Amniotic epithelial cell (primary cell): ENCODE measurements at places on chromosomes 5 and 9.

DNA sequence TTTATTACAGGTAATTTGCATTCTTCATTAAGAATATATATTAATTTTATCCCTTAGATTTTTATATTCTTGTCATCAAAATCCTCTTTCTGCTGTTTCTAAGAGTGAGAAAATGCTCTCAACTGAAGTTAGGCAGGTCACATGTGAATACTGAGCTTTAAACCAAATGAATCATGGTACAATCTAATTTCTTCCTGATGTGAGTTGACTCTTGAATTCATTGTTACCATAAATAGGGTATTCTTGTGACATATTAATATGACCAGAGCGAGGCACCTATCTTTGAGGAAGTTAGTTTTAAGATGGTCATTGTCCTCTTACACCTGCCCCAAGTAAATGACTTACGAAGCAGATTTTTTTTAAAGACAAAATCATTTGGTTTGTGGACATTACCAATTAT lies 17.4 kb downstream of the C9orf85 start:
- no peak for DNase-seq

- DNase-seq, result no peak
Observed at GRCh38 chr9:137658781-137659180, 40.0 kb downstream of the EHMT1 start.

GRCh38 chr5:170186156-170186555 lies 46.6 kb upstream of the C5orf58 start:
- no peak for DNase-seq

GRCh38 chr9:36037549-36038122 lies 923 bp downstream of the RECK start:
- peak; percentile 15 for DNase-seq

DNA sequence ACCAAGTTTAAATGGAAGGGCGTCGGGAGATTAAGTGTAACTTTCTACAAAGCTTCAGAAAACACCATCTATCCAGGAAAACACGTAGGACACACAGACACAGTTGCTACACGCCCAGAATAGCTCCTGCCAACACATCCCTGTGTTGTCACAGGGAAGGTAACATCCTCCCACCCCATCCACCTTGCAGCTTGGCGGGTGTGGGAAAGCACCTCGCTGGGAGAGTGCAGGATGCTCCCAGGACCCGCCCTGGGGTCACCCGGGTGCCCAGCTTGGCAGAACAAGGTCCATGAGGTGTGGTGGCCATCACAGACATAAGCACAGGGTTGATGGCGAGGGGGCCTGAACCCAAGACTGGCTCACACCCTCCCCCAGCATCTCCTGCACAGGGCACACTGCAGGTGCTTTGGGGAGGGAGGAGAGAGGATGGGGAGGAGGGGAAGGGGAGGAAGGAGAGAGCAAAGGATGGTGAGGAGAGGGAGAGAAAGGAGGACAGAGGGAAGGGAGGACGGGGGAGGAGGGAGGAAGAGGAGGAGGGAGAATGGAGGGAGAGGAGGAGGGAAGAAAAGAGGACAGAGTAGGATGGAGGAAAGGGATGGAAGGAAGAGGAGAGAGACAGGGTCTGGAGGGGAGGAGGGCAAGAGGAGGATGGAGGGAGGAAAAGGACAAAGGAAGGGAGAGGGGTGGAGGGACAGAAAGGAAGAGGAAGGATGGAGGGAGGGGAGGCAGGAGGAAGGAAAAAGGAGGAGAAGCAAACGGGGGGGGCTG lies 37.2 kb downstream of the GOLM1 start:
- DNase-seq, result no peak

DNA sequence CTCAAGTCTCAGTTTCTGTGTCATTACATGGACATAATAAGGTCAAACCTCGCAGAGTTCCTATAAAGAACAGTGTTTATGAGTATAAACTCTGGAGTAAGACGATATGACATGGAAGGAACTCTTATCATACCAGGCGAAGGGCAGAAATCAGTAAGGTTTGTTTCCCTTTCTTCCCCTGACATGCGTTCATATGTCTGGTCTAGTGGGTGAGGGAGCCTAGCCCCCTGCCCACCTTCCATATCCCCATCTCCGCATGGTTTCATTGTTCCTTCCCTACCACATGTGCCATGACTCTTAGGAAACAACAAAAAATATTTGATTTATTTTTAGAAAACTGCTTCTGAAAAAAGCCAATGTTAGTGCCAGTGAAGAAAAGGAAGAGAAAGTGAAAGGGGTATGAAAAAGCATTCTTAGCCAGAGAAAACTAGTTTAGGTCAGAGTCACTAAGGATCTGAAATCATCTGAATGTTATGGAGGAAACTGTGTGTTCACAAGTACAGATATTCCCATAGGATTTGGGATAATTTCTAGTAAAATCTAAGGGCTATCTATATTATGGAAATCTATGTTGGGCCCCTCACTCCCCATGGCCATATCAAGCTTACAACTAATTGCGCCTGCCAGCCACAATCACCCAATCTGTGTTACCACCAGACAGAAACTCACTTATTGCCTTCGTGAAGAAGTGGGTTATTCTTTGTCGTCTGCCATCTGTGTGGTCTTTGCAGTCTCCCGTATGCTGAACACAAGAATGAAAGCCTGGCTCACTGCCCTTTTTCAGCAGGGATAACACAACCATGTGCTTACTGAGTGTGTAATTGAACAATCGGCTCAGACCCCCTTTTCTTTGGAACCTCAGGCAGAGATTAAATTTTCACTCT lies 19.9 kb upstream of the HMHB1 start:
- no peak for DNase-seq

GRCh38 chr5:159083548-159084452 lies 15.9 kb downstream of the EBF1 start:
- DNase-seq, result no peak

DNA sequence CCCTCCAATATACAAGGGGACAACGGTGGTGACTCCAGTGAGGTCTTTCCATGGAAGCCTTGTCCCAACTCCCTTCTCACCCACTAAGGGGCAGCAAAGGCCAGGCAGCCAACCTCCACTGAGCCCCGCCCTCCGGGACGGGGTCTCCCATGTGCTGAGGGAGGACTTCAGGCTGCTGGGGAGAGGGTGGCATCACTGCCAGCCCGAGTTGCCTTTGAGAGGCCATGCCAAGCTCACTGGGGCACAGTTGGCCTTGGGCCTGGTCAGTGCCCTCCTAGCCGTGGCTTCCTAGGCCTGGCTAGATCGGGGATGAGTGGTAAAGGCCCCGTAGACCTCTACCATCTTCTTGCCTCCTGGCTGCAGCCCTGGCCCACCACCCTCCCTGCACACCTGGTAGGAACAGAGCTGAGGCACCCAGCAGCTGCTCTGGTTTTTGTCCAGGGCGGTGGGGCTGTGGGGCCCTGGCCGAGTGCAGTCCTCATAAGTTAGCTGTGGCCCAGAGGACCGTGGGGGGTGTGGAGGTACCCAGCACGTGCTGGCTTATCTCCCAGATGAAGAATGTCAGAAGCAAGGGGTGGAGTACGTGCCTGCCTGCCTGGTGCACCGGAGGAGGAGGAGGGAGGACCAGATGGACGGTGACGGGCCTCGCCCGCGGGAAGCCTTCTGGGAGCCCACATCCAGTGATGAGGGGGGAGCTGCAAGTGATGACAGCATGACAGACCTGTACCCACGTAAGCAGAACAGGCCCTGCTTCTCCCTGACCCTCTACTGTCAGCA lies 3.2 kb downstream of the SURF2 start:
- peak; percentile 35 for DNase-seq

DNA sequence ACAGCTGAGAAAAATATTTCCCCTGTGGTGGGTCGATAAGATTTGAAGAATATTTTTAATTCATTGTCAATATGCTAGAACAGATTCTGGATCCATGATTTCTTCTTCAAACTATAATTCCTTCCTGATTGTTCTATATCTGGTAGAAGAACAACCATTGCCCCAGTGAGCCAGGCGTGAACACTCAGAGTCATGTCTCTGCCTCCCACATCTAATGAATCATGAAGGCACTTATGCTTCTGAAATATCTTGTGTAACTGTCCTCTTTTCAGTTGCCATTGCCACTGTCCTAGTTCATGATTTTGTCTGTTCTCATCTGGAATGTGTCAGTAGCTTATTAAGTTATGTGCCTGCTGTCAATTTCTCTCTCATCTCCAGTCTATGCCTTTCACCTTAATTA lies 40.0 kb downstream of the GABRG2 start:
- DNase-seq, result no peak

GRCh38 chr5:98443881-98444280 lies 329.6 kb upstream of the RGMB start:
- DNase-seq, result no peak

GRCh38 chr5:113232667-113233066 lies 202.1 kb downstream of the TSSK1B start:
- no peak for DNase-seq

GRCh38 chr5:120053841-120054240 lies 410.3 kb upstream of the PRR16 start:
- no peak for DNase-seq

- no peak for DNase-seq
Observed at GRCh38 chr9:23659346-23660006, 166.6 kb downstream of the ELAVL2 start.

GRCh38 chr5:109479260-109479860 lies 69.6 kb upstream of the PJA2 start:
- peak; percentile 38 for DNase-seq

DNA sequence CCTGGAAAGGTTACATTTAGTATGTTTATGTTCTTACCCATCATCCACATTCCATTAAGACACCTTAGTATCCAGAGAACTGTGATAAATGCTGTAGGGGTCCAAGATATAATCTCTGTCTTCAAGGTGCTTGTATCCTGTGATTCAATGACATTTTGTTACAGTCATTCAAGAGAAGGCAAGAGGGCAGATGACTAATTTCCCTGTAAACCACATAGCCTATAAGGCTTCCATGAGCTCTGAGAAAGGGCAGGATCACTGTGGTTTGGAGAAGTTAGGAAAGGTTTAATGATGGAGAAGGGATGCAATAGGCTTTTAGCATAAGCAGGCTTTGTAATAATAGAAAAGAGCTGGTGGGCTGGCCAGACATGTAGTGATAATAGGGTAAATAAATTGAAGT lies 40.0 kb downstream of the PAPPA start:
- DNase-seq, result peak; percentile 86

DNA sequence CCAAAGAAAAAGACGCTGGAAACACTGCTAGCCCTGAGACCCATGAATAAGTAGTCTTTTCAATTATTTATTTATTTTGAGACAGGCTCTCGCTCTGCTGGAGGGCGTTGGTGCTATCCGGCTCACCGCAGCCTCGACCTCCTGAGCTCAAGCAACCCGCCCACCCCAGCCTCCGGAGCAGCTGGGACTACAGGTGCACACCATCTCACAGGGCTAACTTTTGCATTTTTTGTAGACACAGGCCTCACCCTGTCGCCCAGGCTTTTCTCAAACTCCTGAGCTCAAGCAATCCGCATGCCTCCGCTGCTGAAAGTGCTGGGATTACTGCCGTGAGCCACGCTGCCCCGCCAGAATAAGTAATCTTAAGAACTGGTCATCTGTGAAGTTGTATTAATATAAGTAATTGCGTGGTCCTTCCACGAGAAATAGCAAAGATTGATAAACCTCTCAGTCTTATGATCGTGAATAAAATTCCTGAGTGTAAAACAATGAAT lies 1.6 kb downstream of the ANXA2R start:
- no peak for DNase-seq

DNA sequence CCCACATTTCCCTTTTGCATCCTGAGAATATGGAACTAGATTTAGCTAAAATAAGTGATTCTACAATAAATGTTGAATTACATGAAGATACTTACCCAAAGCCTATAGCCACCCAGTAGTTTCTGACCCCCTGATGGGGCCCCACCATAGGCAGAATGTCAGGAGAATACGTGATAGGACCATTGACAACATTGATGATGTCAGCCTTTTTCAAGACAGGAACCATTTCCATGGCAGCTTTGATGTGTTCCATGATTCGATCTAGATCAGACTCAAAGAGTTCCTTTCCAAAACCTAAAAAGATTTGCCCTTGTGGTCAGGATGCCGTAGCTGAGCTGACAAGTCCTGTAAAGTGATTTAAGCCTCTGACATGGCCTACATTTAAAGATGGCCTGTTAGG lies 27.3 kb downstream of the DMGDH start:
- DNase-seq, result no peak
